ENCODE measurements at places on chromosomes 7 and 10.

DNA sequence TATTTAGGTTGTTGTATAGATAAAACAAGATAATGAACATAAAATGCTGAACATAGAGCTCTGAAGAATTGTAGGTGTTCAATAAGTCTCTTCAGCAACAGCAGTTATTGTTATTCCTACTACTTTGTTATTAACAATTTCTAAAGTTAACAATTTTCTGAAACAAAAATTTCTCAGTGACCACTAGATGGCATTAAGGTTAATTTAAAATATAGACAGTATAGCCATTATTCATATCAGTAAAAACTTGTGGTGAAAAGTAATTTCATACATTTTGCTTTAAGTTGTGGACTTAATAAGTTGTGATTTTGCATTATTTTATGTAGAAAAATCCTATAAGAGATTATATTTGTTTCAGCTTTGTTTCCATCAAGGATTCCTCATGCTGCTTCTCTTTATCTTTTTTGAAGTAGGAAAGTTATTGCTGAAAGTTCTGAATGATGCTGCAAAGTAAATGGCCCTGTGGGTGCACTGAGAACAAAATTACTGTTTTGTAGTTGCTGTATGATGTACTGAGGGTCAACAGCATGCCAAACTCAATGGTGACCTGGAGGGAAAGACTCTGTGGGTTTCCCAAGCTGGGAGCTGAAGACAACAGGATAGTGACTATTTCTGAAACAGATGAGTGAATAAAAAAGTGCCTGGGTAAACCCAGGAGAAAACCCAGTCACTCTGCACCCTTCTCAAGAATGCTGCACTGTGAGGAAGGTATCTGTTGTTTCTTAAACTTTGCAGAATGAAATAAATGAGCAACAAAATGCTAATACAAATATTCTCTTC is 253.6 kb downstream of the KIF20B start:
- no peak overlapping the region for H3K27ac ChIP-seq
- DNase-seq = no peak
- no peaks in the 10 kb centered on the region for H3K27me3 ChIP-seq
- H3K4me1 ChIP-seq = no peaks in the 10 kb centered on the region

DNA sequence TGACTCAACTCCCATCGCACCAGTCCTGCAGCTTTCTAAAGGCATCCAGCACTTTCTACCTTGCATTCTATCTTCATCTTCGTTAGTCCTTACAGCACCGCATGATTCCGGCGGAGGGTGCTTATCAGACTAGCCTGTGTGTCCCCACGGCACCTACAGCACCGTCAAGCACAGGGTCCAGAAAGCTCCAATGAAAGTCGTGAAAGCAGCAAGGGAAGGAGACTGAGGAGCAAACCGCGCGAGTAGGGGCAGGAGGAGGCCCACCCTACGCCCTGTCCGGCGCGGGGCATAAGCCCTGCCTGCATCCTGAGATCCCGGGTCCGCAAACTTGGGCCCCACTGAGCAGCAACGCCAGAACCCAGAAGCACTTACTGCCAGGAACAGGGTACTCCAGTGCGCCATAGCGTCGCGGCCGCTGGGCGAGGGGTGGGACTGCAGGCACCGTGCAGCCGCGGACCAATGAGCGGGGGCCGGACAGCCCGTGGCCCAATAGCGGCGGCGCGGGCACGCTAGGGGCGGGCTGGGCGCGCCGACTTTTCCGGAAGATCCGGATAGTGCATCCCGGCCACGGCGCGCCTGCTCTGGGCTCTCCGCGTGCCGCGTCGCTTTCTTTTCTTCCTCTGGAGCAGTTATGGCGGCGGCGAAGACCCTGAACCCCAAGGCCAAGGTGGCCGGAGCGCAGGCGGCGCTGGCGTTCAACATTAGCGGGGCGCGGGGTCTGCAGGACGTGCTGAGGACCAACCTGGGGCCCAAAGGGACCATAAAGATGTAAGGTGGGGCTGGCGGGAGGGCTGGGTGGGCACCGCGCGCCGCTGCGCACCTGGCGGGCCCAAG is 122.1 kb upstream of the VKORC1L1 start:
- H3K36me3 ChIP-seq = peaks cover 18% of the 10 kb centered on the region
- no peaks in the 10 kb centered on the region for H3K27me3 ChIP-seq
- H3K4me3 ChIP-seq = peak overlapping the region; percentile 77
- H3K27ac ChIP-seq = peak overlapping the region; percentile 91
- no peaks in the 10 kb centered on the region for H3K4me1 ChIP-seq

- H3K27me3 ChIP-seq = no peaks in the 10 kb centered on the region
- no peak overlapping the region for H3K27ac ChIP-seq
- no peak for DNase-seq
- no peak overlapping the region for H3K4me3 ChIP-seq
Measured at GRCh38 chr7:148327379-148327778, 263.2 kb upstream of the C7orf33 start.

GRCh38 chr10:69629897-69630650 is at the start of gene FAM241B:
Gene FAM241B, plus strand, starts transcription at chr10:69630247. Its CDS starts 1,497 bp downstream, at chr10:69631744.
- peaks cover 13% of the 10 kb centered on the region for H3K4me1 ChIP-seq
- no peaks in the 10 kb centered on the region for H3K27me3 ChIP-seq
- peak within 1 kb of the TSS; percentile 55 for H3K4me3 ChIP-seq
- peak; percentile 79 for DNase-seq

- H3K27ac ChIP-seq = no peak overlapping the region
- no peaks in the 10 kb centered on the region for H3K27me3 ChIP-seq
- no peak for DNase-seq
- no peak overlapping the region for H3K4me3 ChIP-seq
- peaks cover 32% of the 10 kb centered on the region for H3K36me3 ChIP-seq
- peaks cover 13% of the 10 kb centered on the region for H3K4me1 ChIP-seq
Measured at GRCh38 chr7:155700847-155701246, 56.4 kb downstream of the RBM33 start.

DNA sequence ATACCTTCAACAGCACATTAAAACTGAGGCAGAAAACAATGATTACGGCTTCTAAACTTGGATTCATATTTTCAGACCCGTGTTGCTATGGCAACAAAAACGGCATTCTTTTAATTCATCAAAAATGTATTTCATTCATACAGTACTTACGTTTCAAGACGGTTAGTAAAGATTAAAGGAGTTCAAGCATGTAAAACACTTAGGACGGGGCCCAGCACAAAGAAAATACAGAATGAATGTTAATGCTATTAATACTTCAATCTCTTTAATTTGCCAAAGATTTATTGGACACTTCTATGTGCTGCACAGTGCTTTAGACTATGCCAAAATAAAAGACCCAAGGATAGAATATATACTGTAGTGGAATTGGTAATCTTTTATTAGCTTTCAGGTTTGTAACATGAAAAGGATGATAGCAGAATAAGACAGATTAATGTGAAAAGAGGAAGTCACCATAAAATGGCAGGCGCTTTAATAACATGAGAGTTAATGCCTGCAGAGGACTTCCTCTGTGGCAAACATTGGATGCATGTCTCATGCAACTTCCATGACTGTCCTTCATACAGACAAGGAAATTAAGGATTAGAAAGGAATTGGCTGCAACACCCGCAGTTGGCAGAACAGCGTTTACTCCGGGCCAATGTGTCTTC is 201.6 kb upstream of the KLF6 start:
- H3K27ac ChIP-seq = no peak overlapping the region
- H3K27me3 ChIP-seq = no peaks in the 10 kb centered on the region
- H3K4me1 ChIP-seq = no peaks in the 10 kb centered on the region
- H3K4me3 ChIP-seq = no peak overlapping the region
- H3K36me3 ChIP-seq = no peaks in the 10 kb centered on the region

GRCh38 chr7:137304165-137304564 is 39.4 kb downstream of the PTN start:
- H3K4me1 ChIP-seq = no peaks in the 10 kb centered on the region
- H3K27ac ChIP-seq = no peak overlapping the region
- no peaks in the 10 kb centered on the region for H3K36me3 ChIP-seq
- no peak overlapping the region for H3K4me3 ChIP-seq
- no peak for DNase-seq

DNA sequence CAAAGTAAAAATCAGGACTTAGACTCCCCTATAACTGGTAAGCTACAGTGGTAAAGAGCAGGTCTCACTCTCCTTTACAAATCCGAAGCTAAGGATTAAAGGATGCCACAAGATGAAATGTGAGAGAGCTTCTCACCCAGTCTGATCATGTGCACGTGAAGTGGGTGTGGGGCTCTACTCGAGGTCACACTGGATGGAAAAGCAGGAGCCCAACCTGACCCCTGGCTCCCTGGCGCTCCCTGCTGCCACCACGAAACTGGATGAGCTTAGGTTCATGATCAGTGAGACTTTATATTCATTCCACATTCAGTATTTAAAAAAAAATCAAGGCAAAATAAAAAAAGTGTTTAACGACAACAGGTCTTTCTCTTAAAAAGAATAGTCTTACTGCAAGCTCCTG is 21.7 kb upstream of the FOXI2 start:
- no peak overlapping the region for H3K4me3 ChIP-seq
- H3K4me1 ChIP-seq = no peaks in the 10 kb centered on the region
- no peak for DNase-seq
- H3K27ac ChIP-seq = no peak overlapping the region
- no peaks in the 10 kb centered on the region for H3K27me3 ChIP-seq

DNA sequence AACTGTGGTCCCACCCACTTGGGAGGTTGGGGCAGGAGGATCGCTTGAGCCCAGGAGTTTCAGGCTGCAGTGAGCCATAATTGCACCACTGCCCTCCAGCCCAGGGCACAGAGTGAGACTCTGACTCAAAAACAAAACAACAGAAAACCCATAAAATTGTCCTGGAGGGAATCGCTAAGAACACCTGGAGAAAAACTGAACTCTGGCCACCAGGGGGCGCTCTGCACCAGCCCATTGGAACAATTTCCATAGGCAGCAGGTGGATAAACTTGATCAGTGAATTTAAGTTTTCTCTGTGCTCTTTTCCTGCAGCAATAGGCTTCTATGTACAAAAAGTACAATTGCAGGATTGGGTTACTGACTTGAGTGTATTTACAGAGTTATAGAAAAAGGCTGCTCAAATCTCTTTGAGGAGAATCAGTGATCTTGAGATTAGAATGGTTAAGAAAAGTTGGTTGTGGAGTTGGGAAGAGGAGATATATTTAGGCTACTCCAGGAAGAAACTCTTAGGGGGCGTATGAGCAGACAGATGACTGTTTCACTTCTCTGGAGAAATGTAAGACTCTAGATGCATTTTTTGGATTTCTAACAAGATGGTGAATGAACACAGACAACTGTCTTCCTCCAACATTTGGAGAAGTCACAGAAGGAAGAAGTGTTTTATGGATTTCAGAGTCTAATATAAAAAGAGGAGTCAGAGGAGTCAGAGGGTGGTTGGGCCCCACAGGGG is 274.9 kb upstream of the GALNT17 start:
- no peak overlapping the region for H3K4me3 ChIP-seq
- no peaks in the 10 kb centered on the region for H3K27me3 ChIP-seq
- no peaks in the 10 kb centered on the region for H3K4me1 ChIP-seq
- H3K27ac ChIP-seq = no peak overlapping the region
- DNase-seq = peak; percentile 72

- no peaks in the 10 kb centered on the region for H3K4me1 ChIP-seq
- peaks cover 51% of the 10 kb centered on the region for H3K27me3 ChIP-seq
- H3K4me3 ChIP-seq = no peak overlapping the region
- no peaks in the 10 kb centered on the region for H3K36me3 ChIP-seq
Measured at GRCh38 chr7:73612598-73613269, 11.6 kb downstream of the MLXIPL start.

DNA sequence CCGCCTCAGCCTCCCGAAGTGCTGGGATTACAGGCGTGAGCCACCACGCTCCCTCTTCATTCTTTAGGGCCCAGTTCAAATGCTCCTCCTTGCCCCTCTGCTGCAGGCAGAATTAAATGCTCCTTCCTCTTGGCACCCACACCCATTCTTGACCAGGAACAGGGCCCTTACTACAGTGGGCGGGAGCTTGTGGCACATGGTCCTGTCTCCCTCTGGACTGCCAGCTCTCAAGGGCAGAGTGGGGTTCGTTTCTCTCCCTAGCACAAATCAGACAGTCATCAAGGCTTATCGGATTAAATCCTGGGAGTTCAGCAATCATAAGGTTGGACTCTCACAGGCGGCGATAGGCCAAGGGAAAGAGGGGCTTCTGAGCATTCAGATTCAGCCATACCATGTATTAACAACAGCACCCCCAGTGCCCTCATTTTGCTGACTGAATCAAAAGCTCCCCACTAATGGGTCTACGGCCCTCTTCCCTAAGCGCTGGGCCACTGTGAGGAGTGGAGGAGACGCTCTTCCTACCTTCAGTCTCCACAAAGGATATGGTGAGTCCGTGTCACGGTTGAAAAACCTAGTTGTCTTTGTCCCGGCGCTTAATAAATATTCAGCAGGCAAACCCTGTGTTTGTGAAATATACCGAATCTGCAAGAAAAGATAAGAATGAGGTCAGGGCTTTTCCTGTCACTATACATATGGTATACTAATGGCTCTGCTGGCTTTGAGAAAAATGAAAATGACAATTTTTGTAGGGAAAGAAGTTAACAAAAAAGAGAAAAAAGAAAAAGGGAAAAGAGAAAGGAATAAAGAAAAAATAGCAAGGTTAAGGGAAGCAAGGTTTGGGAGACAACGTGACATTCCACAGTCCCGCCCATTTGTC is 107.4 kb downstream of the CLEC2L start:
- H3K4me3 ChIP-seq = no peak overlapping the region
- DNase-seq = no peak
- H3K27ac ChIP-seq = no peak overlapping the region
- H3K27me3 ChIP-seq = no peaks in the 10 kb centered on the region

DNA sequence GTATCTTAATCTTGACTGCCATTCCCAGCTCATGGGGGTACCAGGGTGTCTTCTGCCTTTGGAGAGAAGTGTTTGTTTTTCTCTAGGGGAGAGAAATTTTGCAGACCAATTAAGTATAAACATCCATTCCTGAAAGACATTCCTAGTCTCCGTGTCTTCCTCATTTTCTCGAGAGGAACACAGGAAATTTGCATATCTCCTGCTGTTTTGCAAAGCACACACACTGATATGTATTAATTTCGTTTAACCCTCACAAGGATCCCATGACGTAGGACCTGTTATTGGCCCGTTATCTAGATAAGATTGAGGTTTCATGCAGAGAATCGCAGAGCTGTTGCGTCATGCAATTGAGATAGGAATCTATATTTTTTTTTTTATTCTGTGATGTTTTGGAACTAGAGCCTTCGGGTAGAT is 944 bp downstream of the RHBDD2 start:
- peak overlapping the region; percentile 96 for H3K4me3 ChIP-seq
- H3K4me1 ChIP-seq = peaks cover 11% of the 10 kb centered on the region
- DNase-seq = no peak

DNA sequence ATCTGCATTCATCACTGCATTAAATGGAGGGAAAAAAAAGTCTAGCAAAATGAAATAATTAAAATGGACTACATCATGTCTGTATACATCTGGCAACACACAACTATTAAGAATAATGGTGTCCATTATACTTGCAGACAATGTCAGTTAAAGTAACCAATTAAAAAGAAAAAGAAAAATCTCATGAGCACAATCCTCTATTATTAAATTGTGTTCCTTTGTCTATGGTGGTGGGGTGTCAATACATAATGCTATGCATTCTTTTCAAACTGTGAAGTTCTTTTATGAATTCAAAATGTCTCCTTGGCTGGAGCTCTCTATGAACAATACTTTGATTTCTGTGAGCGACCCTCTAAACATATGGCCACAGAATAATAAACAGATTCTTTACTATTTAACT is 63.5 kb downstream of the NRP1 start:
- H3K4me1 ChIP-seq = peaks cover 38% of the 10 kb centered on the region
- H3K36me3 ChIP-seq = peaks cover 14% of the 10 kb centered on the region
- no peak for DNase-seq
- no peak overlapping the region for H3K27ac ChIP-seq
- H3K27me3 ChIP-seq = no peaks in the 10 kb centered on the region

GRCh38 chr10:36114913-36115312 is 472.8 kb upstream of the FZD8 start:
- peaks cover 17% of the 10 kb centered on the region for H3K4me1 ChIP-seq
- no peak overlapping the region for H3K4me3 ChIP-seq

Measured in tibial artery (tissue), 4 donors.